Stimulated activated CD4-positive, alpha-beta T cell treated with anti-CD3 and anti-CD28 coated beads, Interleukin-1b, Interleukin-23, amount 100 ng/mL, for 24 hours (primary cell): ENCODE measurements at places on chromosomes 2 and 18.

DNA sequence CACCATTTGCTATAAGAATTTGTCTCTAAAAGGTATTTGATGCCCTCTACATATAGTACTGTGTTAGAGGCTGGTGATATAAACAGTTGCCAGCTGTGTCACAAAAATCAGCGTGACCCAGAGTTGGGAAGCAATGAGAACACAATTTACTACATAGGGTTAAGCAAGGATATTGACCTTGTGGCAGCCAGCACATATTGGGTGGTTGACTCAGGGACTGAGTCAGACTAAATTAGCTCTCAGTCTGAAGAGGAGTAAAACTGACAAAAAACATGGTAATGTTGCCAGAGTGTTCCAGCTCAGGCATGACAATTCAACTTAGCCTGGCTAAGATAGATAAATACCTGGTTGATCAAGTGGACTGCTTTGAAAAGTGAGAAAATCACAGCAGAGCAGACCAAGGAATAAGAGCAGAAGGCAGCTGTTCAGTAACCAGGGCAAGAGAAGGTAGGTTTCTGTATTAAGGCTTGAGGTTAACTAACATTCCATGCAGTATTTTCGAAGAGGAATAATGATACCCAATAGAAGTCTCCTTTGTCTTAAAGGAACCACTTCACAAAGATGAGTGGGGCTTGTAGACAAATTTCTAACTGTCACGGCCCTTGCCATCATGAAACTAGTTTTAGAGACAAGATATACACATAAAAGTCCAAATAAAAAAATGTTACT lies 108.2 kb upstream of the ERBB4 start:
- no peak for DNase-seq

- no peak for DNase-seq
These were observed 4.9 kb upstream of the DUSP2 start for GRCh38 chr2:96150007-96150640.

GRCh38 chr18:46732801-46733200 lies 24.1 kb downstream of the ST8SIA5 start:
- no peak for DNase-seq

- DNase-seq = no peak
These were observed 218.3 kb upstream of the SMAD7 start for GRCh38 chr18:49169037-49169521.

GRCh38 chr2:175755169-175755568 lies 246.9 kb downstream of the LNPK start:
- no peak for DNase-seq

DNA sequence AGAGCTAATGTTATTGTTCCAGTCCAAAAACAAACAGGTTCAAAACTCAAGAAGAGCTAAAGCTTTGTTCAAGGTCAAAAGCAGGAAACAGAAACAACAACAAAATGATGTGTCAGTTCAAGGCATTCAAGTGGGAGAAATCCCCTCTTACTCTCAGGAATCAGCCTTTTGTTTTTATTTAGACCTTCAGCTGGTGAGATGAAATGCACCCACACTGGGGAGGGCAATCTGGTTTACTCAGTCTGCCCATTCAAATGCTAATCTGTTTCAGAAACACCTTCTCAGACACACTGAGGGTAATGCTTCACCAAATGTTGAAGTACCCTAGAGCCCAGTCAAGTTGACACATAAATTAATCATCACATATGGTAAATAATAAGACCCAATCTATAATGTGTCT lies 150.6 kb downstream of the TMX3 start:
- DNase-seq = no peak

DNA sequence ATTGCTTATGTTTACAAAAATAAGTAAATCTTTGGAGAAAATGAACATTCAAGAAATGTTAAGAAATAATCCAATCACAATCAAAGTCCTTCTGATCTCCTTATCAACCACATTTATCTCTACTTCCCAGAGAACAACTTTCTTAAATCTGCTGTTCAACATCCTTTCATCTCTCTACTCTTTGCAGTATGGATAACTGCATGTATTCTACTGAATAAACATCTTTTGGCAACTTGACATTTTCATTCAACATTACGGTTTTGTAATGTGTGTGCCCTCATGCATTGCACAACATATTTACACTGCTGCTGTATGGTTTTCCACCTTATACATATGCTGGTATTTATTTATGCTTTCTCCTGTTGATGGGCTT lies 9.2 kb downstream of the CMPK2 start:
- DNase-seq = no peak
